ENCODE measurements at places on chromosomes 7 and 10.

DNA sequence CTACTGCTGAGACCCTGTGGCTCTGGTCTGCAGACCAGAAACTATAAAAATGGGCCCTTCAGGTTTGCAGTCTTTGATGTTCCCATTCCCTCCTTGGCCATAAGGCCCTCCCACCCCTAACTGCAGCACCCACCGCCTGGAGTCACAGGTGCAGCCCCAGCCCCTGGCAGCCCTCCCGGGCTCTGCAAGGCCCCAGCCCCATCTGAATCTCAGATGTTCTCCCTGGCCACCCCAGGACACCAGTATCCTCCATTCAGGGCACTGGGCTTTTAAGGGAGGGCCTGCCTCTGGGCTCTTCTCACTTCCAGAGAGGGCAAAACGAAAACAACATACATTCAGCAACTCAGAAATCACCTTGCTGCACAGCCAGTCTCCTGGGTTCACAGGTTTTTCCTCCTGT, 107.7 kb upstream of the RET start:
- no peak for DNase-seq

DNA sequence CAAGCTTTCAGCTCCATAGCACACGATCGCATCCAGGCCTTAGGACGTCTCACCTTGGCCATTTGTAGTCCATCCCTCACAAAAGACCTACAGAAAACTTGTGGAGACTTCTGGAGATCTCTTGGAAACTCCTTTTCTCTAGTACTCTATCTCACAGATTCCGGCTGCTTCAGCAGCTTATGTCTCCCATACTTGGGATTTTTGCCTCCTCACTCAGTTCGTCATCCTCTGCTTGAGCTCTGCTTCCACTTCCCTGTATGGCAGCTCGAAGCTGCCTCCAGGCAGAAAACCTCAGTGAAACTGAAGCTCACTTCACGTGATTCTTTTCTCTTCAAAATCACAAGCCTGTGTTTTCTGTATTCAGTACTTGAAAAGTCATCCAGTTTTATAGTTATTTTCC, 178.7 kb upstream of the GDF10 start:
- DNase-seq: no peak

GRCh38 chr7:43363035-43363791, 219.7 kb upstream of the STK17A start:
- peak; percentile 61 for DNase-seq

GRCh38 chr10:77268721-77269120, 368.9 kb downstream of the KCNMA1 start:
- no peak for DNase-seq

GRCh38 chr10:99316374-99316773, 12.8 kb upstream of the CNNM1 start:
- no peak for DNase-seq

- no peak for DNase-seq
These were observed 25.5 kb upstream of the HPS1 start for GRCh38 chr10:98472196-98472595.

- DNase-seq: no peak
These were observed 5.1 kb downstream of the STK31 start for GRCh38 chr7:23715099-23715498.

All from NCI-H774 (cell line).